H9 (cell line): ENCODE measurements at places on chromosomes 1 and 21. TPM values are rescaled to one million over a fixed set of nuclear protein-coding genes. Genes with fewer than 3 reads are reported as not detected.

The SLAMF9 gene
- not detected in 2 replicates for total RNA-seq

GRCh38 chr1:201758499-201759050 lies 70.4 kb upstream of the IPO9 start:
- no peak for DNase-seq

- DNase-seq = no peak
Measured at GRCh38 chr1:242225767-242226573, 227.1 kb upstream of the MAP1LC3C start.

DNA sequence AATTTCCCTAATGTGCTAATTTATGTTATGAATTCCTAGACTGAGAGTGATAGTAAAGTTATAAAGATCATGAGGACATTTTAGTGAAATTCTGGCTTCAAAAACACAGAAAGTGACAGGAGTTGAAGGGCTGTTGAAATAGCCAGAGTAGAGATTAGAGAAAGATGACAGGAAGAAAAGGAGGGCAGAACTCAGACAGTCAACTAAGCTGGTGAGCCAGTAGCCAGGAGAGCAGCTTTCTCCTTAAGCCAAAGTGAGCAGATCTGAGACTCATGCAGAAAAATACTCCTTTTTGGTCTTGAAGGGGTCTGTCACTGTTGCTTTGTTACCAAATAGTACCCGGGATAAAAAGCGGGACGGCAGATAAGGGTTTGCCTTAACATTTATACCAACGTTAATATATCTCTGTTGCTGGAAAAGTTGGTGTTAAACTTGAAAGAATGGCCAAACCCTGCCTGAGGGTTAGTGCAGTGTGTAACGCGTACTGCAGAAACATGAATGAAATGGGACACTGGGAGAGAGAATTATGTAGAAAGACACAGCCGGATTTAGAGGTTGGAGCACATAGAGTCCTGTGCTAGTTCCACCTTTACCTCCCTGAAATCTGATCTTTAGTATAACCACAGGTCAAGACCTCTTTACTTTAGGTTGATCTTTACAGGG lies 12.8 kb downstream of the AHCYL1 start:
- no peak for DNase-seq

GRCh38 chr1:8193840-8194406 lies 124.0 kb upstream of the SLC45A1 start:
- no peak for DNase-seq

DNA sequence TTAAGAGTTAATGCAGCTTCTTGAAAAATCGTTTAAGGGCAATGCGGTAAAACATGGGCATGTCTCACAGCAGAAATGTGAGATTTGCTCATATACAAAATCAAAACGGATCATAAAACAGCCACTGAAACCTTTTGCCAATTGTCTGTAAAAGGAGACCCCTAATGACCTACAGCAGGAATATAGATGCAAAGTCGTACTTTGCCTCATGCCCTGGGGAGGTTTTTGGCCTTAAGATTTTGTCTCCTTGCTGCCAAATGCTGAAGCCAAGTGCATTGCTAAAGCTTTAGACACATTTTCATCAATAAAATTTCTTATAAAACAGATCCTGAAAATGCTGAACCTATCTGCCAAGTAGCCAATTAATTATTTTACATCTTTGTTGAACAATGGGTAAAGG lies 226.9 kb downstream of the TGFB2 start:
- no peak for DNase-seq

- no peak for DNase-seq
Measured at GRCh38 chr1:115862403-115862802, 21.5 kb upstream of the NHLH2 start.

DNA sequence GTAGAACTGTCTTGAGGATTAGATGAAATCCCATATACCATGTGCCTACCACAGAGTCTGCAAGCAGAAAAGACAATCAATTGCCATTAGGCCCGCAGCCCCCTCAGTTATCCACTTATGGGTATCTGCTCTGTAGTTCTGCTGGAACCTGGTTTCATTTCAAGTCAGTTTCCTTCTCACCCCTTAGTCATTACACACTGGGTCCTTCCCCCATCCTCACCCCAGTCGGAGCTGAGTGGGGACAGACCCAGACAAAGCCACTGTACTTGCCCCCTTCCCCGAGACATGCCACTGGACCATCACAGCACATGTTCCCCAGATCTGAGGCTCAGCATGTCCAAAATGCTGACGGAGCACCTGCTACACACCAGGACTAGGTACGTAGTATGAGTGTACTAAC lies 21.2 kb downstream of the PGLYRP3 start:
- DNase-seq = no peak

The KCND3 gene
- total RNA-seq = 0.15 TPM in 2 replicates

The FCGR3B gene
- total RNA-seq = not detected in 2 replicates

DNA sequence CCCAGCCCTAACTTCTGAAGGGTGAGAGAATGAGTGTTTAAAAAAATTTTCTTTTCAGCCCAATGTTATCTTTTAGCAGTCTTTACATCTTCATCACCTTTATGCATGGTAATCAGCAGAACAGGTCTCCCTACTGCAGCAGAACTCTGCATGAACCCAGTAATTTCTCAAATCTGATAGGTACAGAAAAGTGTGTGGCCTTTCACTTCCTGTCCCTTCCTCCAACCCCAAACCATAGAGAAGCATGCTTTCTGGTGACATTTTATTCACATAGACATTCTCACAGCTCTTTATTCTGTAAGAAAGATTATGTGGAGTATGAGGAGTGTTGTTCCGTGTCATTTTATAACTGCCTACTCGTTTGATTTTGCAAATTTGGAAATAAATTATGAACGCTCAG lies 68.6 kb downstream of the RPAP2 start:
- DNase-seq = no peak

DNA sequence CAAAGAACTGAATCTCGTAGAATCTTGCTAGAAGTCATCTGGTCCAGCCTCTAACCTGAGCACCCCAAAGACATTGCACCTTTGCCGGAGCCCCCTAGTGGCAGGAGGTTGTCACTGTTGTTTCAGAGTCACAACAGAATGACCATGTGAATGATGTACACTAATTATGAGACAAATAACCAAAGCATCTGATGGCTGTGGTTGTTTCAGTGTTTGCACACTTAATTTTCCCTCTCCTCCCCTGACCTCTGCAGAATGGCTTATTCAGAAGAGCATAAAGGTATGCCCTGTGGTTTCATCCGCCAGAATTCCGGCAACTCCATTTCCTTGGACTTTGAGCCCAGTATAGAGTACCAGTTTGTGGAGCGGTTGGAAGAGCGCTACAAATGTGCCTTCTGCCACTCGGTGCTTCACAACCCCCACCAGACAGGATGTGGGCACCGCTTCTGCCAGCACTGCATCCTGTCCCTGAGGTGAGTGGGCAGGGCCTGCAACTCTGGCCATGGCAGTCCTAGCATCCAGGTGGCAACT lies 26.4 kb downstream of the TRAF5 start:
- DNase-seq = no peak

DNA sequence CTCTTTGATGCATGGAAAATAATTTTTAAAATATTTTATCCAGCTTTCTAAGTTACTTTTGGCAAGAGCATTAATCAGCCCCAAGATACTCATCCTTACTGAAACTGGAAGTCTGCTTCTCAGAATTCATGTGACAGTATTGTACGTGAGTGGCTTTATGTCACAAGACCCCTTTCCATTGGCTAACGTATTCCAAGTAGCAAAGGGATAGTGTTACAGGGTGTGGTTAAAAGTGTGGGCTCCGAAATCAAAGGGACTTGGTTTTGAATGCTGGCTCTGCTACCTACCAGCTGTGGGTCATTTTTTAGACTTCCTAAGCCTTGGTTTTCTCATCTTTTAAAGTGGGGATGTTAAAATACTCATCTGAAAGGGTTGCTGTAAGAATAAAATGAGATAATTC lies 91.7 kb downstream of the RHOU start:
- no peak for DNase-seq

DNA sequence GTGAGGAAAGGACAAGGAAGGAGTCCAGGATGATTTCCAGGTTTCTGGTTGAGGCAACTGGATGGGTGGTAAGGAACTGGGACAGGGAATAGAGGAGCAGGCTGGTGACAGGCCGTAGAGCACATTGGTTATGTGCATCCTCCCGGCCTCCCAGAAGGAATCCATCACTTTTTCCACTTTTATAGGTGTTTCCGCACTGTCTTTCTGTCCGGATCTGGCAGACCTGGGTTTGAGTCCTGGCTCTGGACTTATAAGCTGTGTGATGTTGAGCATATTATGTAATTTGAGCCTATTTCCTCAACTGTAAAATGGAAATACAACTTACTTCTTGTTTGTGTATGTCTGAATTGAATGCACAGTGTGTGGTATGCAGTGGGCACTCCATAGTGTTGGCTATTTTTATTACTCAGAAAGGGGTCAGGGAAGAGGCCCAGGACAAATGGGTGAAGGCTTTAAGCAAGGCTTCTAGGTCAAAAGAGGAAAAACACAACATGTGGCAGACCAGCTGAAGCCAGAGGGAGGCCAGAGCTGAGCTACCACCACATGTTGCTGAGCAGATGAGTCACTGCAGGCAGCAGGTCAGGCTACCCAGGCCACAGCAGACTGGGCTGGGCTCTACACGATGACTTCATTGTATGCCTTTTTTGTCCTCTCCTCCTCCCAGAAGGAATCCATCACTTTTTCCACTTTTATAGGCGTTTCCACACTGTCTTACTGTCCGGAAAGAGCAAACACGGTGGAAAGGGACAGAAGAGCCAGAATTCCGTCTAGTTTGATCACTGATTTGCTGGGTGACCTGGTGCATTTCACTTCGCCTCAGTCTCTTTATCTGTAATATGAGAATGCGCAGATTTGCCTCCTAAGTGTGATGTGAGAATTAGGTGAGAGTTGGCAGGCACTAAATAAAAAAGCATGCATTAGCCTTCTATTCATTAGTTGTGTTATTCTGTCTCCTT lies 791 bp upstream of the MAST2 start:
- DNase-seq = peak; percentile 79
